ENCODE measurements at places on chromosomes 1 and 21. TPM values are rescaled to one million over a fixed set of nuclear protein-coding genes. Genes with fewer than 3 reads are reported as not detected.

DNA sequence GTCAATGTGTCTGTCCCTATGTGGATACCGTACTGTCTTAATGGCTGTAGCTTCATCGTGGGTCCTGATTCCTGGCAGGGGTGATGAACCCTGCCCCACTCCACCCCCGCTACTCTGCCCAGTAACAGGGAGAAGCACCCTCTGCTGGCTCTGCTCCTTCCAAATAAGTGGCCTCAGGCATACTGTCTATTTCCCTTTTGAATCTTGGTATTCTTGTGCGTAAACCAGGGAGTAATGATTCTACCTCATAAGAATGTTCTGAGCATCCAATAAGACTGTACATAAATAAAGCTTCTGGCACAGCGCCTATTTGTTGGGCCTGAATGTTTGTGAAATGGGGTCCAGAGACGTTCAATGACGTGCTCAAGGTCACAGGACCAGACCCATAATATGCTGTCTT, 35.2 kb upstream of the CTPS1 start:
- H3K27ac ChIP-seq: peak overlapping the region; percentile 73
- H3K4me1 ChIP-seq: peaks cover 15% of the 10 kb centered on the region
- no peak for DNase-seq

- H3K27me3 ChIP-seq: no peaks in the 10 kb centered on the region
- peak overlapping the region; percentile 73 for H3K27ac ChIP-seq
- peaks cover 38% of the 10 kb centered on the region for H3K36me3 ChIP-seq
- H3K4me3 ChIP-seq: no peak overlapping the region
- peak; percentile 68 for DNase-seq
Measured at GRCh38 chr21:34845521-34846451, 177.0 kb downstream of the CLIC6 start.

- H3K36me3 ChIP-seq: no peaks in the 10 kb centered on the region
- no peak within 1 kb of the TSS for H3K27ac ChIP-seq
- peak; percentile 46 for DNase-seq
Measured at GRCh38 chr1:241356519-241357365, at the start of gene RGS7. Gene RGS7, minus strand, starts transcription at chr1:241357205.

- no peak overlapping the region for H3K27ac ChIP-seq
- peaks cover 26% of the 10 kb centered on the region for H3K36me3 ChIP-seq
- peaks cover 20% of the 10 kb centered on the region for H3K4me1 ChIP-seq
- no peak overlapping the region for H3K4me3 ChIP-seq
- DNase-seq: no peak
- H3K27me3 ChIP-seq: no peaks in the 10 kb centered on the region
Measured at GRCh38 chr1:42849944-42850343, 3.5 kb downstream of the ZNF691 start.

GRCh38 chr1:35173909-35174540, 18.9 kb downstream of the SFPQ start:
- H3K27me3 ChIP-seq: no peaks in the 10 kb centered on the region
- H3K4me3 ChIP-seq: no peak overlapping the region
- no peak overlapping the region for H3K27ac ChIP-seq
- peaks cover 49% of the 10 kb centered on the region for H3K36me3 ChIP-seq
- peaks cover 16% of the 10 kb centered on the region for H3K4me1 ChIP-seq
- DNase-seq: no peak

SAMD11 gene
- total RNA-seq: 2.2 TPM

- no peaks in the 10 kb centered on the region for H3K27me3 ChIP-seq
- H3K27ac ChIP-seq: no peak overlapping the region
- no peaks in the 10 kb centered on the region for H3K4me1 ChIP-seq
Measured at GRCh38 chr1:198399452-198399851, 141.0 kb downstream of the ATP6V1G3 start.

DNA sequence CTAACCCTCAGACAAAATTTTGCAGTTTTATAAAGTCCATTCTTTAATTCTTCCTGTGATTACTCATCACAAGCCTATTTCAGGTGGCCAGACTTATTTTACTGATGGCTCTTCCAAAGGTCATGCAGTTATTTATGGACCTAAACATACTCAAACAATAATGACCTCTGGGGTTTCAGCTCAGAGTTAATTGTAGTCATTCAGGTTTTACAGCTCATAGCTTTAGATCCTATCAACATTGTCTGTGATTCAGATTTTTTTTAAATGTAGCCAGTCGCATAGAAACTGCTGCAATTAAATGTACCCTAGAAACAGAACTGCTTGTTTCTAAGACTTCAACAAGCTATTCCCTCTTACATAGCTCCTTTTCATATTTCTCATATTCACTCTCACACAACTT, 270.8 kb downstream of the COL11A1 start:
- no peak overlapping the region for H3K4me3 ChIP-seq
- no peaks in the 10 kb centered on the region for H3K36me3 ChIP-seq

RGS4 gene
- 0.89 TPM for total RNA-seq

SEC22B gene
- total RNA-seq: 31.0 TPM

Measured in lower lobe of right lung (tissue), 2 donors.